ENCODE measurements at places on chromosomes 12 and 14.

- no peak for DNase-seq
These were observed 8.9 kb upstream of the LTA4H start for GRCh38 chr12:96044017-96044942.

DNA sequence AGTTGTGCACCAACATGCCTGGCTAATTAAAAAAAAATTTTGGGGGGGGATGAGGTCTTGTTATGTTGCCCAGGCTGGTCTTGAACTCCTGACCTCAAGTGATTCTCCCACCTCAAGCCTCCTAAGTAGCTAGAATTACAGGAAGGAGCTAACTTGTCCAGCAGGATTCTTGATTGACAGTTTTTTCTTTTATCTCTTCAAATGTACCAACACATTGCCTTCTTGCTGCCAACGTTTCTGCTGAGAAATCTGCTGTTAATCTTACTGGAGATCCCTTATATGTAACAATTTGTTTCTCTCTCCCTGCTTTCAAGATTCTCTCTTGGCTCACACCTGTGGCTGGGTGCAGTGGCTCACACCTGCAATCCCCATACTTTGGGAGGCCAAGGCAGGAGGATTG, 22.4 kb upstream of the MARK3 start:
- DNase-seq, result no peak

- no peak for DNase-seq
These were observed 271.6 kb downstream of the CACNA1C start for GRCh38 chr12:2324387-2324786.

DNA sequence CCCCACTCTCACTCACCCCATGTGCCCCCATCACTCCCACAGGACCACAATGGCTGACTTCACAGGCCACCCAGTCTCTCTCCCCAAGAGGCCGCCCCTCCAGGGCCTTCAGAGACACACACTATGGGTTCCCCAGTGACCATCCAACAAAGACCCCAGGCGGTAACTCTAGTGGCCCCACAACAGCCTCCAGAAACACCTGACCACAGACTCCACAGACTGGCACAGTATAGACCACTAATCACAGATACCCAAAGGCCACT, 3.0 kb downstream of the ZNF605 start:
- DNase-seq, result no peak

GRCh38 chr12:119153477-119154434, 25.0 kb upstream of the HSPB8 start:
- no peak for DNase-seq

GRCh38 chr14:81178063-81178462, 42.7 kb downstream of the GTF2A1 start:
- no peak for DNase-seq

GRCh38 chr12:109905301-109905700, 5.2 kb downstream of the TCHP start:
- DNase-seq, result no peak

DNA sequence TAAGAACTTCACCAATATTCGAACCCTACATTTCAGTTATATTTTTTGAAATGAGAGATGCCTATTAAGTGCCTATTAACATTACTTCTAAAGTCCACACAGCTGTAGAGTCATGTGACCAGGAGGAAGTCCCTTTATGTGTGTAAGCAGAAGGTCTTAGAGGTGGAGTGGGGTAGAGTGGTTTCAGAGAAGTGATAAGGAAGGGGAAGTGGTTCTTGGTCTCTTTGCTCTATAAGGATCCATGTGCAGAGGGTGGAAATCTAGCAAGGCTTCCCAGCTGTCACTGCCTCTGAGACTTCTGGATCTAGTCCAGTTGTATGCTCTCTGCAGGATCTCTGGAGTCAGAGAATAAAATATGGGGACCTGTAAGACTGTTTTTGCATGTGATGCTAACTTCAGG, 673.9 kb downstream of the FLRT2 start:
- no peak for DNase-seq

DNA sequence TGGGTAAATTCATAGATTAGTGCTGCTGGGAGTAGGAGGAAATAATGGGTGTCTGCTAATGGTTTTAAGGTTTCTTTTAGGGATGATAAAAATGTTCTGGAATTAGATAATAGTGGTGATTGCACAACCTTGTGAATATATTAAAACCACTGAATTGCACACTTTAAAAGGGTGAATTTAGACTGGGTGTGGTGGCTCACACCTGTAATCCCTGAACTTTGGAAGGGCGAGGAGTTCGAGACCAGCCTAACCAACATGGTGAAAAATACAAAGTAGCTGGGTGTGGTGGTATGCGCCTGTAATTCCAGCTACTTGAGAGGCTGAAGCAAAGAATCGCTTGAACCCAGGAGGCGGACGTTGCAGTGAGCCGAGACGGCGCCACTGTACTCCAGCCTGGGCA, 1.3 kb downstream of the RAD52 start:
- no peak for DNase-seq
